ENCODE measurements at places on chromosomes 16 and 17.

- DNase-seq: no peak
Measured at GRCh38 chr16:16059895-16060590, 110.6 kb downstream of the ABCC1 start.

GRCh38 chr17:39659279-39660010 is 5.7 kb upstream of the TCAP start:
- DNase-seq: no peak

DNA sequence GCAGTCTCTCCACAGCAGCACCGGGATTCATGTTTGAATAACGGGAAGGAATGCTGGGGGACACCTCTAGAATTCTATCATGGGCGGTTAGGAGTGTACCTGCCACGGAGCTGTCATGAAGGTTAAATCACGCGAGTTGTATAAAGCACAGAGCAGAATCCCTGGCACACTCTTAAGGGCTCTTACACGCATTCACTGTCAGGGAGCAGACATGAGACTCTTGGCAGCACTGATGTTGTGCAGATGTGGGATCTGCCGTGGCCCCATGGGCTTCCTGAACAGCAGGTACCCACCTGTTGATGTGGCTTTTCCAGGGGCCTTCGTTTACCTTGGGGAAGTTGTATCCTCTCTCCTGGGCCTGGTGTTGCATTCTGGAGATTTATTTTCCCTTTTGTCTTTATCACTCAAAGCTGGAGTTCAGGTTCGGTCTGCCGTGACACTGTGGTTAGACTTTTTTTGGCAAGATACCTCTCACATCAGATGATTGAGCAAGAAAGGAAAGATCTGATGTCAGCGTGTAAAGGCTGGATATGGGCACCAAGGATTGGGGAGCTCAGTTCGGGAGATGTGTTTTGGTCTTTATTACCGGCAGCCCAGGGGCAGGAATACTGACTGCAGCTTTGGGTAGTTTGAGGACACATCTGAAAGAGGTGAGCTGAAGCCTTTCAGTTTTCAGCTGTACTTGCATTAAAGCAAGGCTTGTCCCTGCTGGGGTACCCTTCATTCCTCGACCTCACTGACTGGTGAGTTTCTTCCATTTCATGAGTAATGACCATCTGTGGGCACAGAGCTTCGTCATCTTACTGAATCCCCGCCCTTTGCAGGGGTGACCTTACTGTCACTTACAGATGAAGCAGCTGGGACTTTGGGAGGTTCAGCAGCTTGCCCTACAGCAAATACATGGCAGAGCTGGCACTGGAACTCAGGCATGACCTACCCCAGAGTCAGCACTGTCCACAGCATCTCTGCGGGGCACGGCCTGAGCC is 19.3 kb downstream of the KNOP1 start:
- no peak for DNase-seq

- no peak for DNase-seq
Measured at GRCh38 chr16:70151391-70151790, 22.2 kb upstream of the CLEC18C start.

DNA sequence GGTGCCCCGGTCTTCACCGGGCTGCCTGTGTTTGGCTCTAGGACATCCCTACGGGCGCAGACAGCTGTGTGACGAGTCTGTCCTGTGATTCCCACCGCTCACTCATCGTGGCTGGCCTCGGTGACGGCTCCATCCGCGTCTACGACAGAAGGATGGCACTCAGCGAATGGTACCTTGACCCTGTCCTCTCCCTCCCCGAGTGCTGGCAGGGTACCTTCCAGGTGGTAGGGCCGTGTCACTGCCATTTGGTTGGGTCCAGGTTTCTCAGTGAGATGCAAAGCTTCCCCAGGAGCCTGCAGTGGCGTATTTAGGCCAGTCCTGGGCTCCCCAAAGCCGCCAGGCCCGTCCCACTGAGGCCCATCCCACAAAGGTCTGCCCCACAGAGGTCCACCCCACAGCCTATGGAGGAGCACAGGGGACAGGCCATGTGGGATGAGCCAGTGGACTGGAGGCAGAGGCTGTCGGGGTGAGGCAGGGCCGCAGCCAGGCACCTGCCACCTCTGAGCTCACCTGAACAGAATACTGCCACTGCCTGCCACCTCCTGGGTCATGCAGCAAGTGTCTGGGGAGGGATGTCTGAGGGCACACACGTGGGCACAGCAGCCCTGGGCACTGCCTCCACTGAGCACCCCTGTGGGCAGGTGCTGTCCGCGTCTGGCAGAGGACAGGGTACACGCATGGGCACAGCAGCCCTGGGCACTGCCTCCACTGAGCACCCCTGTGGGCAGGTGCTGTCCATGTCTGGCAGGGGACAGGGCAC is 31.4 kb upstream of the CHMP6 start:
- DNase-seq: no peak

DNA sequence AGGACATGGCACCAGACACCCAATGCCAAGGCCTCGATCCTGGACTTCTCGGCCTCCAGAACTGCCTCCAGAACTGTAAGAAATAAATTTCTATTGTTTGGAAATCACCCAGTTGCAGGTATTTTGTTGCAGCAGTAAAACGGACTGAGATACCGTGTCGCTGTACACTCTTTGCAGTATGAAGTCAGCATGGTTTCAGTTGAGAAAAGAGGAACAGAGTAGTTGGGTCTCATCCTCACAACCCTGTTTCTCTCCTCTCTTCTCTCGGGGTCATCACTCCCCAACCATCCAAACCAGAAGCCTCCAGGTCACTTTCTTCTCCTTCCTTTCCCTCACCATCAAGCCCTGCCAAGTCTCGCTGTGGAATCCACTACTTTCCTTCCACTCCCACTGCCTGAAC is 77.8 kb downstream of the ADCY9 start:
- no peak for DNase-seq

GRCh38 chr17:10314329-10314728 is 58.5 kb downstream of the MYH13 start:
- DNase-seq: no peak

- DNase-seq: no peak
Measured at GRCh38 chr17:8681170-8681949, 50.8 kb upstream of the MYH10 start.

DNA sequence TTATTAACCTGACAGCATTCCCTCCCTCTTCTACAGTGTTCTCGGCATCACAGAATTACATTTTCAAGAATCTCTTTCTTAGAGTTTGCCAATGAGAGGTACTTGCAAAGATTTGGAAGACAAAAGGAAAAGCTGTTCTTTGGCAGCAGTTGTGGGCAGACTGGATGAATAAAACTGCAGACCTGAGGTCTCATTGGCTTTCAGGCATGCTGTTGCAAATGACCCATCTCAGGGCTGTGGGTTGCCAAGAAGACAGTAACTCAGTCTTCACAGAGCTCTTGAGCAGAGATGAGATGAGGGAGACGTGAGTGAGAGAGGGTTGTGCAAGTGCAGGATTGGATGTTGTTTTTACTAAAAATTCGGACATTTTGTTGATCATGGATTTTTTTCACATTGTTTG is 11.3 kb upstream of the USP31 start:
- no peak for DNase-seq

- DNase-seq: no peak
Measured at GRCh38 chr16:68839831-68840230, 3.5 kb upstream of the TANGO6 start.
